Smooth muscle cell of bladder (primary cell): ENCODE measurements at places on chromosomes 2 and 18. TPM values are rescaled to one million over a fixed set of nuclear protein-coding genes. Genes with fewer than 3 reads are reported as not detected.

LYPD6 gene
- 0.18 and 0.57 TPM in 2 replicates for total RNA-seq

COL4A4 gene
- 0.14 and 0.65 TPM in 2 replicates for total RNA-seq

LINC00305 gene
- total RNA-seq, result not detected in 2 replicates

GRHL1 gene
- 0.37 and 0.57 TPM in 2 replicates for total RNA-seq

TUBA4B gene
- total RNA-seq, result not detected in 2 replicates

TANK gene
- total RNA-seq, result 61.8 and 80.9 TPM in 2 replicates

SERPINB7 gene
- total RNA-seq, result 1.4 and 4.1 TPM in 2 replicates

SKA1 gene
- 6.6 and 8.1 TPM in 2 replicates for total RNA-seq

RFX8 gene
- total RNA-seq, result 1.3 and 2.0 TPM in 2 replicates

IL36A gene
- total RNA-seq, result not detected in 2 replicates

POTEE gene
- total RNA-seq, result not detected in 2 replicates

APLF gene
- 4.8 and 7.0 TPM in 2 replicates for total RNA-seq

LRPPRC gene
- 47.2 and 51.4 TPM in 2 replicates for total RNA-seq

FOXI3 gene
- not detected in 2 replicates for total RNA-seq

ZCCHC2 gene
- 3.0 and 8.2 TPM in 2 replicates for total RNA-seq

PID1 gene
- 28.3 and 36.1 TPM in 2 replicates for total RNA-seq
